Smooth muscle cell of the pulmonary artery (primary cell): ENCODE measurements at places on chromosomes 2 and 18. TPM values are rescaled to one million over a fixed set of nuclear protein-coding genes. Genes with fewer than 3 reads are reported as not detected.

Gene LOXHD1
- total RNA-seq, result not detected in 2 replicates

Gene CYP27A1
- total RNA-seq, result 6.8 and 13.7 TPM in 2 replicates

Gene MORN2
- total RNA-seq, result 8.0 and 13.4 TPM in 2 replicates

Gene HMSD
- total RNA-seq, result 0.33 TPM in 1 of 2 replicates, not detected in the other

Gene NCKAP5
- total RNA-seq, result 0.76 and 5.7 TPM in 2 replicates
